Activated CD4-positive, alpha-beta T cell treated with anti-CD3 and anti-CD28 coated beads for 1 hour (primary cell): ENCODE measurements at places on chromosomes 2 and 18.

GRCh38 chr2:187232749-187233148, 215.3 kb downstream of the CALCRL start:
- no peak for DNase-seq

DNA sequence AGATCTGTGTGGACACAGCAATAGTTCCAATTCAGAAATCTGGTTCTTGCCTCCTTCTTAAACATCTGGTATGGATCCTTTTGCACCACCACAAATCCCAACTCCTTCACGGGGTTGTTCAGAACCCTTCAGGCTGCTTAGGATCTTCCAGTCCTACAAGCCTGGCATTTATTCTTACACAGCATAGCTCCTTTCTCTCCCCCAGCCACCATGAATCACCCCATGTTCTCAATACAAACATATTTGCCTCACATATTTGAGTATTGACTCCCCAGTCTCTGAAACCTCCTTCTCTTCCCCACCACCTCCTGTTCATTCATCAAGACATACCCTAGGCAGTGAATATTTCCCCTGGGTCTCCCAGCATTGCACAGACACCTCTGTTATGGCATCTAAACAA, 155.2 kb downstream of the ALK start:
- DNase-seq = no peak

DNA sequence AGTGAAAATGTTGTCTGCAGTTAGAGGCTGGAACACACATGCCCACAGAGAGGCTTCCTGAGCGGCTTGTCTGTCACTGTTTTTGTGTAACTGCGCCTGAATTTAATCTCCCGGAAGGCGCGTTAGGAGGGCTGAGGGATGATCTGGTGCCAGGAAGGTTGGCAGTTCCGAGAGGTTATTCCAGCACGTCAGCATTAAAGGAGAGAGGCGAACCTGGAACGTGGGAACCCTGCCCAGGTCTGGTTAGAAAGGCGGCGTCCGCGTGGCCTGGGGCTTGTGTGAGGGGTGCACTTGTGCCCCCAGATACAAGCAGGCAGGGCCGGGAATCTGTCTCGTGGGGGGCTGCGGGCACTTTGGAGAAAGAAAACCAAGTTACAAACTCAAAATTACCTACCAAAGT, 75.3 kb downstream of the NFATC1 start:
- DNase-seq = no peak

DNA sequence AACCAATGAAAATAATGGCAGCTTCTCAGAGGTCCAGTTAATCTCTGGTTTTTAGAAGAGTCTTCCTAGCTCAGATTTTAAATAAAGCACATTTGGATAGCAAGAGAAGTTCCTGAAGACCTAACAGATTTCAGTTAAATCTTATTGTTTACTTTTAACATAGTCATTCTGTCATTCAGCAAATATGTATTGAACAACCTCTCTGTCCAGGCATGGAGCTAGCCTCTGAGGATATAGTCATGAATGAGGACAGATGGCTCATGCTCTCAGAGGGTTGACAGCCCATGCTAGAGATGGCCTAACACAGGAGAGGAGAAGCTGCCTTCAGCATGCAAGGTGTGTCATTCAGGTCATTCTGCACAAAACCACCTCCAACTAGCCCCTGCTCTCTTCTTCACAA, 6.2 kb downstream of the CCBE1 start:
- DNase-seq = no peak

GRCh38 chr2:98012561-98012991, 16.8 kb upstream of the TMEM131 start:
- DNase-seq = no peak

DNA sequence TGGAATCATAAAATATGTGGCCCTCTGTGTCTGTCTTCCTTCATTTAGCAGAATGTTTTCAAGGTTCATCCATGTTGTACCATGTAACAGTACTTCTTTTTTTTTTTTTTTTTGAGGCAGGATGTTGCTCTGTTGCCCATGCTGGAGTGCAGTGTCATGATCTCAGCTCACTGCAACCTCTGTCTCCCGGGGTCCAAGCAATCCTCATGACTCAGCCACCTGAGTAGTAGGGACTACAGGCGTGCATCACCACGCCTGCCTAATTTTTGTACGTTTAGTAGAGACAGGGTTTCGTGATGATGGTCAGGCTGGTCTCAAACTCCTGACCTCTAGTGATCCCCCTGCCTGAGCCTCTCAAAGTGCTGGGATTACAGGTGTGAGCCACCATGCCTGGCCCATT, 31.2 kb downstream of the RAB1A start:
- no peak for DNase-seq
